Activated T-helper 9 cell treated with anti-CD3 and anti-CD28 coated beads, Interleukin-2, amount 50 U/mL, for 16 hours (primary cell): ENCODE measurements at places on chromosomes 5 and 9.
A peak's percentile ranks its signal among the peaks of the same experiment; 100 is the strongest.

GRCh38 chr5:167964529-167964928 is 326.9 kb upstream of the WWC1 start:
- no peak for DNase-seq

- DNase-seq, result no peak
Observed at GRCh38 chr5:112346411-112347044, 72.5 kb downstream of the EPB41L4A start.

DNA sequence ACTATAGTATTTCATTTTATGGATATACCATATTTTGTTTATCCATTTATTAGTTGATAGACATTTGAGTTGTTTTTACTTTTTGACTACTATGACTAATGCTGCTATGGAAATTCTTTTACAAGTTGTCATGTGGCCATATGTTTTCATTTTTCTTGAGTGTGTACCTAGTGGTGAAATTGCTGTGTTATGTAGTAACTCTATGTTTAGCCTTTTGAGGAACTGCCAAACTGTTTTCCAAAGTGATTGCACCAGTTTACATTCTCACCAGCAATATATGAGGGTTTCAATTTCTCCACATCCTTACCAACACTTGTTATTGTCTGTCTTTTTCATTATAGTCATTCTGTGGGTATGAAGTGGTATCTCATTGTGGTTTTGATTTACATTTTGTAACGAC is 75.4 kb downstream of the GRIA1 start:
- no peak for DNase-seq

DNA sequence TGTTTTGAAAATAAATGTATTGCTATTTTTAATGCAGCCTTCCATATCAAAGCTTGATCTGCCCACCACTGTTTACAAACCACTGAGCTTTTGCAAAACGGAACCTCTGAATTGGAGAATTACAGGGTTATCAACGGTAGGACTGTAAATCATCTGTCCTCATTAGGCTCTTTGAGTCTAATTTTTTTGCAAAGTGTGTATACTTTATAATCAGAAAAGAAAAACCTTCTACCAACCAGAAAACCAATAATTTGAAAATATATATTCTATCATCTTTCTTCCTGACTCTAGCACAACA is 6.8 kb upstream of the SLC2A8 start:
- DNase-seq, result no peak

- no peak for DNase-seq
Observed at GRCh38 chr9:38363589-38363925, 28.9 kb upstream of the ALDH1B1 start.

- DNase-seq, result no peak
Observed at GRCh38 chr5:149618581-149619248, 37.4 kb downstream of the ARHGEF37 start.

GRCh38 chr5:124193371-124193789 is 553.1 kb downstream of the ZNF608 start:
- DNase-seq, result no peak

DNA sequence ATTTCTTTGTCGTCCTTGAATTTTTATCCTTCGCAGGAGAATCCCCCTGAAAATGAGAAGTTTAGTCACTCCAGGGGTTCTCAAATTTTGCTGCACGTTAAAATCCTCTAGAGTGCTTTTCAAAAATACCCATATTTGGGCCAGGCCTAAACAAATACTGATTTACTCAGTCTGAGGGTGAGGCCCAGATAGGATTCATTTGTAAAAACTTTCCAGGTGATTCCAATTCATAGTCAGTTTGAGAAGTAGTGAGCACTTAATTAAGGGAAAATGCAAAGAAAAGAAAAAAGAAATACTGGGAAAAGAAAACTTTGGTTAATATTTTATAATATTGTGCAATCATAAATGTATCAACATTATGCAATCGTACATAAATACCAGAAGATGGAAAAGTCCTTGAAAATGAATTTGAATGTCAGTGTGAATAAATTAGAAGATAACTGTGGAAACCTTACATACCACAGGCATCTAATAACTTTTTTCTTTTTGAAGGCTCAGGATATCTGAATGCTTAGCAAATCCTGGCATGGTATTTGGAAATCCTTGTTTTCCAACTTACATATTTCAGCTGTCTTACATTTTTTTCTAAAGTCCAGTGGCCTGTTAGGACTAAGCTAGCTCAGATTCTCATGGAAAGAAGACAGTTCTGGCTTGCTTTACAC is 116.5 kb upstream of the DAPK1 start:
- no peak for DNase-seq

GRCh38 chr5:150126199-150126920 is 29.3 kb downstream of the PDGFRB start:
- DNase-seq, result no peak

- DNase-seq, result no peak
Observed at GRCh38 chr5:145975361-145976066, 39.1 kb downstream of the SH3RF2 start.

- no peak for DNase-seq
Observed at GRCh38 chr9:8874482-8874881, 1074.9 kb upstream of the DMAC1 start.

- DNase-seq, result no peak
Observed at GRCh38 chr5:149951138-149951749, 6.7 kb upstream of the PDE6A start.

DNA sequence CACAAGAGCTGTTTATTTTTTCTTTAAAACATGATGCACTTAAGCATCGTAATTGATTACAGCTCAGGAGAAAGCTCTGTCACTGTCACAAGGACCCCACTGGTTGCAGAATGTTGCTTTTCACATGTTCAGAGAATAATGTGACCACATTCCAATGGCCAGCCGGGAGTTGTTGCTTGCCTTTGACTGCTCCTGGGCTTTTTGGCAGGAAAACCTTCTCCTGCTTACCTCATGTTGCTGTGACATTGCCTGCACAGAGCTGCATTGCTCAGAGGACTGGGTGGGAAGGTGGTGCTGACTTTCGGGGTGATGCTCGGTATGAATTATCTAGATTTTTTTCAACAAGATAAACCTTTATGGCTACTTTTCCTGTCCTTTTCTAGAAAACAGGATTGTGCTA is 88.2 kb downstream of the PALM2AKAP2 start:
- DNase-seq, result no peak

DNA sequence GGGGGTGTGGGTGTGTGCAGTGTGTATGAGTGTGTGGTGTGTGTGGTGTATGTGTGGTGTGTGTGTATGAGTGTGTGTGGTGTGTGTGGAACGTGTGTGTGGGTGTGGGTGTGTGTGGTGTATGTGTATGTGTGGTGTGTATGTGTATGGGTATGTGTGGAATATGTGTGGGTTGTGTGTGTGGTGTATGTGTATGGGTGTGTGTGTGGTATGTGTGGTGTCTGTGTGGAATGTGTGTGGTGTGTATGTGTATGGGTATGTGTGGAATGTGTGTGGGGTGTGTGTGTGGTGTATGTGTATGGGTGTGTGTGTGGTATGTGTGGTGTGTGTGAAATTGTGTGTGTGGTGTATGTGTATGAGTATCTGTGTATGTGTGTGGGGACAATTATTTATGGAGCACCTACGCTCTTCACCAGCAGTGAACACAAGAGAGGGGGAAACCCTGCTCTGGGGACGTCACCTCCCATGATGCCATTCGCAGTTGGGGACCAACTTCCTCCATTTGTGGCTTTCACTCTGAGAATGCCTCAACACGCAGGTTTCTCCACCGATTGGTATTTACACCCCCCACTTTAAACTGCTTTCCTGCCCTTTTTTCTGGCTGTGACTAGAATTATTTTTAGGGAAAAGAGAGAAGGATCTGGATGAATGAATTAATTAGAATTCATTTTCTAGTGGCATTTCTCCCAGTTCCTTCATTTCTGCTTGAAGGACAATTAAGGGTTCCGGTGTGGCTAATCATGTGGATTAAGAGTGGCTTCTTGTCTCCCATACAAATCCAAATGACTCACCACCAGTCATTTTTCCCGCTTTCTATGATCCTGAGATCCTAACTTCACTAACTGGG is 238.1 kb downstream of the ROR2 start:
- DNase-seq, result peak; percentile 29

- DNase-seq, result no peak
Observed at GRCh38 chr5:11174591-11174990, 413.6 kb upstream of the DAP start.

DNA sequence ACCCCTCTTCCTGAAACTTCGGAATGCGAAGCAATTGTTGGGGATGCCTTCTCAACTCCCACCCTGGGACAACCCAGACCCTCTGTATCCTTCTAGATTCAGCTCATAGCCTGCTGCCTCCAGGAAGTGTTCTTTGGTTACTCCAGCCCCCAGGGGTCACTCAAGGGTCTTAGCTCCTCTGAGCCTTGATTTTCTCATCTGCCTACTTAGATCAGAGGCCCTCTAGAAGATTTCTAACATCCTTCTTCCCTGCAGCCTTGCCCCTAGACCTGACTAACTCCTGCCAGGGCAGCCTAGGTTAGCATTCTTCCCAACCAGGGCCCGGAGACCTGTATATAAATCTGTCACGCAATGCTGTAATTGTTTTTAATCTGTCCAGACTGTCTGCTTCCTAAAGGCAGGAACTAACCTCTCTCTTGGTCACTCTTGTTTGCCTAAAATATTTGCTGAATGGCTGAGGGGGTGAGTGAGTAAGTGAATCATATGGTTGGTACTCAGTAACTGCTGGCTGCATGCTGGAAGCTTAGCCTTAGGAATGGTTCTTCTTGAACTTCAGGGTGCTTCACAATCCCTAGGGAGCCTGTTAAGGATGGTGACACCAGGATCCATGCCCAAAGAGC is 8.2 kb downstream of the GALNT10 start:
- DNase-seq, result no peak

DNA sequence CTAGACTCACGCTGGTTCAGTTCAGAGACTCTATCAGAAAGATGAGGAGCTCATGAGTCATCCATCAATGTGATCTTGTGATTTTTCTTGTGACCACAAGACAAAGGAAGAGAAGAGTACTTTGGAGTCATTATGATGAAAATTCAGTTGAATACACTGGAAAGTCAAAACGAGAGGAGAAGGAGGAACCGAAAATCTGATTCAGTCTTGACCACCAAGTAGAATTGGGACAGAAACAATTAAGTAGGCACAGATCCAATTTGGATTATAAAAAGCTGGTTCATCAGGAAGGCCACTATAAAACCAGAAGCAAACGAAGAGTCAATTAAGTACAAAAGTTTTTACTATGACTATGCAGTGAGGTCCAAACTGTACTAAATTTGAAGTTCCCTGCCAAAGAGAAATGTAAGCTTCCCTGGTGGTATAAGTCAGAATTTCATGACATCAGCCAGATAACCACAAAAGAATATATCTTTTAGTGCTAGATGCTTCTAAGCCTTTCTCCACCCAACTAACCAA is 90.9 kb downstream of the THBS4 start:
- DNase-seq, result no peak

DNA sequence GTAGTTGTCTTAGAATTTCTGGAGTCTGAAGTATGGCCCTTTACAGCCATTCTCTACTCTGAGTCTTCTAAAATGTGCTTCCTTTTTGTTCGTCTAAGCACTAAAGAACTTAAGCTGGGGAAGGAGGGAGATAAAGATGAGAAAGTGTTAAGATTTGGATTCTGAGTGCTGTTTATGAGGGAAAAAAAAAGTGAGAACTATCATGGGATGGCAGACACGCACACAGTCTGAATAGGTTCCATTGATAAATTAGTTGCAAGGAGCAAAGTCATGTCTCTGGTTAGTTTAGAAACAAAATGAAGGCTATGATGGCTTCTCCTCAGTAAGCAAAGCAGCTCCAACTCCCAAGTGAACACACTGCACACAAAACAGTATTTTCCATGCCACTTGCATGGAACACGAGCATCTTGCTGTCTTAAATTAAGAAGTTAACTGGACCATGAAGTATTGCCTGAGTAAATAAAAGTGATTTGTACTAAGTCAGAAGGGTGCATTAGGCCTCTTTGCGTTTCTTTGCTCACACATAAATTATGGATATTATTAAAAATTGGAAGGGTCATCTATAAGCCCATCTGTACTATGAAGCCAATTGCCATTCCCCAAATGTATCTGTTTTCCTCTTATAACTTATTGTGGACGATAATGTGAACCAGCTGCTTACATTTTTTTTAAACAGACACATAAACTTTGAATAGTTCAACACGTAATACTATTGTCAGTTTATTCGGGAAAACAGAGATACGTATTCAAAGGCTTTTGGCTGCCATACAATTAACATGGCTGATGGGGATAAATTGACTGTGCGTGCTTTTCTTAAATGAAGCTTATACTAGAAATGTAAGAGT is 199.3 kb downstream of the SGCD start:
- DNase-seq, result no peak

DNA sequence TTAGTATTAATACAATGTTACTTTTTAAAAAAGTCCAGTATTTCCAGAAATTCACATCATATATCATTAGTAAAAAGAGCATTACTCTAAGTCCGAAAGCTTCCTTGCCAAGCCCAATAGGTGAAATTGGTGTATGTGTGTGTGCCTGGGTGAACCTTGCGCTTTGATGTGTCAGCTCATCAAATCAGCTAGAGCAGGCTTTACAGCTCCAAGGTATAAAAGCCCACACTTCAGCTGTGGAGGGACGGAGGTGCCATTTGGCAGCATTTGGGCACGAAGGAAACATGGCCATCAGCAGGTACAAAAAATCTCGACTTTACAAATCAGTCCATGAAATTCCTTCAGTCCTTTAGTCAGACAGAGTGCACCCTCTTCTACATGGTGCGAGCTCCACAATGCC is 76.5 kb upstream of the IL7R start:
- no peak for DNase-seq
